ENCODE measurements at places on chromosomes 2 and 18. TPM values are rescaled to one million over a fixed set of nuclear protein-coding genes. Genes with fewer than 3 reads are reported as not detected.
A peak's percentile ranks its signal among the peaks of the same experiment; 100 is the strongest.

IL1F10 gene
- polyA plus RNA-seq = not detected

DNA sequence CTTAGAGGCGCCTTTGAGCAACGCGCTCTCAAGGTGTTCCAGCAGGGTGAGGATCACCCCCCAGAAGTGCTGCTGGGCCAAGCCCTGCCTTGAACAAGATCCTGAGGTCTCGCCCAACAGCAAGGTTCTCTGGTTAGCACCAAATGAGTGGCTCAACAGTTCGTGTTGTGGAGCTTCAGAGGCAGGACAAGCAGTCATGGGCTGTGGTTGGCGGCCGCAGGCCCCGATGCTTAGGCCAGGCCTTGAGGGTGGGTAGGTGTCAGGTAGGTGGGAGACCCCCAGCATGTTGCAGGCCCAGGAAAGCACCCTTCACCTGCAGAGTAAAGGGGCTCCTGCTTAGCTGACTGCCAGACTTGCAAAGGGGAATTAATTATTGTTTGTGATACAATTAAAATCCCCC lies 70.2 kb upstream of the FOSL2 start:
- DNase-seq = no peak

DNA sequence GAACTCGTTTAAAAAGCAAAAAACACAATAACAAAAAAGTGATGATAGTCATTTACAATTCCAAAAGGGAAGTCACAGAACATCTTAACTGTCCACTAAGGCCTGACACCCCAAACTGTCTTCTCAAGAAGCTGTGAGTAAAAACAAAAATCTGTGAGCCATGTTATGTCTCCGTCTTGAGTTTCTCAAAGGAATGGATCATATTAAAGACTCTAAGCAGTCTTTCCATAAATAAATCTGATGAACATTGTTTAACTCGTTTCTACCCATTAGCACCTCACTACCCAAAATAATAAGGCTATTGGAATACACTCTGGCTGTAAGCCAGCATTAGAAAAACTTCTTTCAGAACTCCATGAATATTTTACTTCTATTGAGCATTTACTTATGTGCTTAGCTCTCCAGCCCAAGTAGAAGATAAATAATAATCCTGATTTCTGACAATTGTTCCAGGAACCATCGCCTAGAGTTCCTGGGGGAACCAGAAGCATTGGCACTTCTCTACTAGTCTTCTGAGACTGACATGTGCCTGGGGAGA lies 396.0 kb downstream of the STK39 start:
- DNase-seq = no peak

DNA sequence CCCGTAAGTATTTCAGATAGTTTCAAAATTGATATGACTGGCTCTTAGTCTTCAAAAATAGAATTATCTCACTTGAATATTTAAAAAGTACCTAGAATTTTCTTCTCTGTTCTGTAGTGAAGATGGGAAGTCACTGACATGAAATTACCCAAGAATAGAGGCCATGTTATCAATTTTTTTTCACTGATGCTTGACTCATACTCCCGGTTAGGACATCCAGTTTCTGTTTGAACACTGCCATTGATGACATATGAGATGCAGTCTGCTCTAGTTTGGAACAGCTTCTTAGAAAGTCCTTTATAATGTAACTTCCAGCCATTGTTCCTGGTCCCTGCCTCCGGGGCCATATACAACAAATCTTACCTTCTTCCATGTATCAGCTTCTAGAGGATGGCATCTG lies 26.0 kb downstream of the MAP3K20 start:
- no peak for DNase-seq

DNA sequence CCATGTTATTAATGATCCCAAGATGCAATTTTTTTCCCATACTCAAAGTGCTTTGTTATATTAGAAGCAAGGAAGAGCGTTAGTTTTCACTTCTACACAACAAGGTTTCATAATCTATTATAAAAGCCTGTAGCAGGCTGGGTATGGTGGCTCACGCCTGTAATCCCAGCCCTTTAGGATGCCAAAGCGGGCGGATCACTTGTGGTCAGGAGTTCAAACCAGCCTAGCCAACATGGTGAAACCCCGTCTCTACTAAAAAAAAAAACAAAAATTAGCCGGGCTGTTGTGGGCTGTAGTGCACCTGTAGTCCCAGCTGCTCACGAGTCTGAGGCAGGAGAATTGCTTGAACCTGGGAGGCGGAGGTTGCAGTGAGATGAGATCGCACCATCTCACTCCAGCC lies 19.0 kb upstream of the SERPINB2 start:
- DNase-seq = no peak

DNA sequence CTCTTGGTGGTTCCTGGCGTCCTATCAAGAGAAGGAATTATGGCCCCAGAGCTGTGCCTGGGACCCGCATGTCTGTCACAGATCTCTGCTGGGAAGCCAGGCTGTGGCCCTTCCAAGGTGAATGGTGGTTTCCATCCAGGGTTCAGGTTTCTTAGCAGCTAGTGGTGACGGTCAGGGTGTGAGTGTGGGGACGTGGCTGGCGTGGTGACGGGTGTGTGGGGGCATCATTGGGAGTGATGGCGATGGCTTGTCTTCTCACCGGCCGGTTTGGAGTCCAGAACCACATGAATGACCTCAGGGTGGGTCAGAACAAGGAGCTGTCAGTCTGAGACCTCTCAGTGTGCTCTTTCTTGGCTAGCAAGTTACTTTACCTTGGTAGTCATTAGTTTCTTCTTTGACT lies 52.6 kb downstream of the AGAP1 start:
- DNase-seq = peak; percentile 10

All from heart left ventricle (tissue), 16 donors.